ENCODE measurements at places on chromosomes 5 and 9.

- no peak for DNase-seq
Measured at GRCh38 chr5:131999441-132000240, 11.8 kb downstream of the ACSL6 start.

DNA sequence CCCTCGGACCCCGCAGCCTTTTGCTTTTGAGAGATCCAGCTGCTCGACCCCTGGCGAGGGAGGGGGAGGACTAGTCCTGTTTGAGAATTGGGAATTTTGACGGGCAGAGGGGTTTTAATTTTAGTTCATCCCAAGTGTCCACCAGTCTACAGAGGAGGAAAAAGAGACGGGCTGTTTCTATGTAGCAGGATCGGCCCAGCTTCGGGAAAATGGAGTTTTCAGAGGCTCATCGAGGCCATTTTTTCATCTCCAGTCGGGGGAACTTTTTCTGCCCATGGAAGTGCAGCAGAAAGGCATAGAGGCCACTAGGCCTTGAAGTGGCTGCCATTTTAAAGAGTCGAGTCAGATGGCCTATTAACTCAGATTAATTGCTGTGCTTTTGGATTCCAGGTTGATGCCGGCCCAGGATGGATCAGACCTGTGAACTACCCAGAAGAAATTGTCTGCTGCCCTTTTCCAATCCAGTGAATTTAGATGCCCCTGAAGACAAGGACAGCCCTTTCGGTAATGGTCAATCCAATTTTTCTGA lies 1.2 kb downstream of the NSD1 start:
- DNase-seq: no peak

DNA sequence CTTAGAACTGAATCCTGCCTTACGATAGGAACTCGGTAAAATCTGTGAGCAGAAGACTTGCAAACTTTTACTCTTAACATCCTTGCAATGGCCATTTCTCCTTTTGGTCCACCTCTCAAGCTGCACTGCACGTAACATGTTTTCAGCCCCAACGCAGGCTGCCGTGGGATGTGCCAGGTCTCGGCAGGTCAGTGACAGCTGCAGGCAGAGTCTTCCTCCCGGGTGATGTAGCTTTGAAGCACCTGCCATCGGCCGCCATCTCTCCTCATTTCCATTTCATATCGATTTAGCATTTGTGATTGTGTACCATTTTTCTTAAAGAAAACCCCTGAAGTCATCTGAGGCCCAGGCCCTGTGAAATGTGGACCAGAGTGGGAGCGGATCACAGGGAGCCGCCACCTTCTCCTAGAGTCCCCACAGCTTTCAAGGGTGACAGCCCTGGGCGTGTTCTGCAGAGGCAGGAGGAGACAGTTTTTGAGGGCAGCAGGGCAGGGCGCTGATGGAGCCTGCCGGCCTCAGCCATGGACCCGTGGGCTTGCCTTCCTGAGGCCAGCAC lies 25.8 kb upstream of the LPCAT1 start:
- DNase-seq: no peak

DNA sequence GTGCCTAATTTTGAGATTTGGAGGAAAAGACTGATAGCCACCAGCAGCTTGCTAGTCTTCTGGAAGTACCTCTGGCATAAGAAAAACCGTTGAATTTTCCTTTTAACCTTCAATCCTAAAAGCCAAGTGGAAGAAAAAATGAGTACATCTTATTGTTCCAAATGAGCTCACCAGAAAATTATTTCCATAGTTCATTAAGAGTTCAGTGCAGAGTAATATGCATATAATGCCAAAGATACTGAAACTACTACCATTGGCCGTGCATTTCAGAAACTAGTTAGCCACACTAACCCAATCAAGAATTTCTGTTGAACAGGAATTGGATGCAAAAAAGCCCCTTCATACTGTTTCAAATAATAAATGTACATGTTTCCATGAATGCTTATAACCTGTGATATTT lies 607.9 kb downstream of the KCTD16 start:
- no peak for DNase-seq

GRCh38 chr5:180315762-180316212 lies 23.9 kb upstream of the MAPK9 start:
- DNase-seq: peak; percentile 69

DNA sequence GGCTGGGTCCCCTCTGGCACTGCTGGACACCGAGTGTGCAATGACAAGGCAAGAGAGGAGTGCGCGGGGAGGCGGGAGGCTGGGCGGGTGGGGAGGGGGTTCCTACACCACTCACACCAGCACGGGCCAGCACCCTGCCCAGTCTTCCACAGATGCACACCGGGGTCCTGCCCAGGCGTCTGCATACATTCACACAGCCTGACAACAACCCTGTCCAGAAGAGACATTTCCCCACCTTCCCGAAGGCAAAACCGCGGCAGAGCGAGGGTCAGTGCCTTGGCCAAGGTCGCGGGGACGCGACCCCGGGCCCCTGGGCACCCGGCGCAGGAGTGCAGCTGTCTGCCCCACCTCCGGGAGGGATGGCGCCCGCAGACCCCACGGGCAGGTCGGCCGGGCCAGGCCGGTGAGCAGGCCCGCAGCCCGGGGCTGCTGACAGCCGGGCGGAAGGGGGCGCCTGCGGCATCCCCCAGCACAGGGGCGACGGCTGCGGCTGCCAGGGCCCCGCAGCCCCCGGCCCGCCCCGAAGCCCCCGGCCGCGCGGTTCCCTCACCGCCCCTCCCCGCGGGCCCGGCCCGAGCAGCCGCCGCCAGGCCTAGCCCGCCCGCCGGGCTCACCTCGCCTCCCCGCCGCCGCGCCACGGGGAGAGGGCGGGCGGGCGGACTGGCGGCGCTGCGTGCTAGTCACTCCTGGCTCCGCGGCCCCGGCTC lies 496 bp downstream of the MAPK9 start:
- DNase-seq: no peak

- DNase-seq: no peak
Measured at GRCh38 chr9:117302487-117302886, 112.4 kb downstream of the ASTN2 start.

DNA sequence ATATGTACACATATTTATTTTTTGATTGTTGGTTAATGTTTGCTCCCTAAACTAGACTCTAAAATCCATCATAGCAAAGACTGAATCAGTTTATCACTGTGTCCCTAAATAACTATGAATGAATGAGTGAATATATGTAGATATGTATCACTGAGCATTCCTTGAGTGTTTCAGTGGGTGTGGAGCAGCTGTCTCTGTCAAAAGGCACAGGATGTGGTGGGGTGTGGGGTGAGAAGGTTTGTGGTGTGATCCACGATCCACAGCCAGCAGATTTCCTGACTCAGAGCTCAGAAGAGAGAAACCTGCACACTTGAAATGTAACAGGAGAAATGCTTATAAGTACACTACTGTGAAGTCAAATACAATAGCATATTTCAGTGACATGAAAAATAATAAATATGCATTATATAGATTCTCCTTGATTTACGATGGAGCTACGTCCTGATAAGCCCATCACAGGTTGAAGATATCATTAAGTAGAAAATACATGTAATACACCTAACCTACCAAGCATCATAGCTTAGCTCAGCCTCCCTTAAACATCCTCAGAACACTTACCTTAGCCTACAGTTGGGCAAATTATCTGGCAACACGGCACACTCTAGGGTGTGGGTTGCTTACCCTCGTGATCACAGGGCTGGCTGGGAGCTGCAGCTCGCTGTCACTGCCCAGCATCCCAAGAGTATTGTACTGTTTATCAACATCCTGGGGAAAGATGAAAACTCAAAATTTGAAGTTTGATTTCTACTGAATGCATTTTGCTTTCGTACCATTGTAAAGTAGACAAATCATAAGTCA lies 287.0 kb downstream of the GAS1 start:
- no peak for DNase-seq

DNA sequence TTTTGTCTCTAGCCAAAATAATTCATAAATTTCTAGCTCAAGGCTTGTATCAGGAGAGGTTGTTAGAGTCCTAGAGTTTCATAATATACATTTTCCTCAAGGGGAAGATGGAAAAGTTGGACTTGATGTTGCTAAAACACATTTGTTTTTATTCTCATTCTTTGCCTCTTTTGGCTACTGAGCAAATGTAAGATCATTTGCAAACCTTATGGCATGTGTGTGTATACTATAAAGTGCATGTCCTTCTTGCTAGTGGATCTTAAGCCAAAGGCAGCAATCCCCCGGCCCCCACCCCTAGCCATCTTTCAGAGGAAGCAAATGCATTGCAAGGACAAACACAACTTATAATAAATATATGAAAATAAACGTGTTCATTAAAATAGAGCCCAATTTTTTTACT lies 43.0 kb downstream of the ADAMTSL1 start:
- no peak for DNase-seq

- no peak for DNase-seq
Measured at GRCh38 chr5:52896534-52897237, 92.5 kb upstream of the ITGA2 start.

- no peak for DNase-seq
Measured at GRCh38 chr5:175840050-175840841, 31.1 kb upstream of the CPLX2 start.

GRCh38 chr5:125298258-125298657 lies 551.8 kb upstream of the ZNF608 start:
- DNase-seq: no peak

DNA sequence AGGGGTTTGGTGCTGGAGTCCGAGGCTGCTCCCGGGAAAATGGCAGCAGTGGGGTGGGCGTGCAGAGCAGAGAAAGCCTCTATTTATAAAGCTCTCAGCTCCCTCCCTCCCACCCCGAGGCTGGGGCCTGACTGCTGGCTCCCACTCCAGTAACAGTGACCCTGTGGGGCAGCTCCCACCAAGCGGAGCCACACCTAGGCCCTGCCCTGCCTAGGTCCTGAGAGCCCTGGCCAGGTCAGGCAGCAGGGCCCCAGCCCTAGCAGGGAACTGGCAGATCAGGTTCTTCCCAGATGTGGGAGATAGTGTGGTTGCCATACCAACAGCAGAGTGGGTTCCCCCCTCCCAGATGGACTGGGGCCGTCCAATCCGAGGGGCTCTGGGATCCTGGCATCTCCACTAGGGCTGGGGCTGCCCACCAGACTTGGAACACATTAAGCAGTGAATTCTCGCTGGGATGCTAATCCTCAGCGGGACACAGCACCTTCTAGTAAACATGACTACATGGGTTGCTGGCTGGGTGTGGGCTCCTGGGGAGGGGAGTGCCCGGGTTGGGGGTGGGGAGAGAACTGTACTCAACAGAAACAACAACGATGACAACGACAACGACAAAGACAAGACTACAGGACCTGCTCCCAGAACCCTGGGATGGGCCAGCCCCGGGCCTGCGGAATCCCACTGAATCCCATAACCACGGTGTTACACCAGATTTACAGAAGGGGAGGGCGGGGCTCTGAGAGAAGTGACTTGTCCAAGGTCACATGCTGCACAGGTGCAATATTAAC lies 1.5 kb downstream of the SH3GLB2 start:
- no peak for DNase-seq

DNA sequence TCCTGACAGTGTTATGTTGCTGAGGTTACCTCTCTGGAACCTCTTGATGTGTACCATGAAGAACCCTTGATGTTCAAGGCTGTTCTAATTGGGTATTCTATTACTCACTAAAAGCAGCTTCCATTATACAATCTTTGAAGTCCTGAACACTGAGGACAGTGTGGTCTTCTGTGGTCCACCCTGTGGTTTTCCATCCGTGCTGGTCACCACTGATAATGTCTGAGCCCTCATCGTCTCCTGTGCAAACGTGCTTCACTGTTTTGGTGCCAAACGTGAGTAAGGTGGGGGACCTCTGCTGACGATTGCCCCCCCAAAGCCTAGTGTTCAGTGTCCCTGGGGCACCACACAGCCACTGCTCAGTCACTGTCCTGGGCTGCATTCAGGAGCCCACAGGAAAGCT lies 259.7 kb upstream of the ANKRD55 start:
- DNase-seq: no peak

DNA sequence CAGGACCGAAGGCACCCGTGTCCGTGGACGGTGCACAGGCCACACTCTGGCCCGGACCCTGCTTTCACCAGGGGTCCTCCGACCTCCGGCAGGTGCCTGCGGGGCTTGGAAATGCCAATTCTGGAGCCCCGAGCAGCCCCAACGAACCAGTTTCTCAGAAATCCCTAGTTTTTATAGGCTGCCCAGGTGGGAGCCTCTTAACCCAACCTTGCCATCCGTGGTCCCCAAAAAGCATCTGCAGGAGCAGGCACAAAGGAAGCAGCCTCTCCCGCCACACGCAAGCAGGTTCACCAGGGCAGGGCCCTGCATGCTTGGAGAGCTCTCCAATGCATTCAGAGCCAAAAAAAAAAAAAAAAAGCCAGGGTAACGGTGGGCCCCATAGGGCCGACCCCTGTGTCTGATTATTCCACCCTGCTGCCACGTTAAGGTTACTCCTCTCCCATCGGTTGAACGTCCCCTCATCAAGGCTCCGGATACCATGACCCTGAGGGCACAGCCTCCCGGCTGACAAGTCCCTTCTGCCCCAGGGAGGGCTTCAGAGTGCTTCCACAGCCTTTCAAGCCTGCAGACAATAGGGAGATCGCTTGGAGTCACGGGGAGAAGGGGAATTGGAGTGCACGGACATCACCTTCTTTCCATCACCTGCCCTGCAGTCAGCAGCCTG lies 796 bp upstream of the TPRN start:
- DNase-seq: no peak

- DNase-seq: no peak
Measured at GRCh38 chr5:159452480-159453167, 122.3 kb upstream of the IL12B start.

DNA sequence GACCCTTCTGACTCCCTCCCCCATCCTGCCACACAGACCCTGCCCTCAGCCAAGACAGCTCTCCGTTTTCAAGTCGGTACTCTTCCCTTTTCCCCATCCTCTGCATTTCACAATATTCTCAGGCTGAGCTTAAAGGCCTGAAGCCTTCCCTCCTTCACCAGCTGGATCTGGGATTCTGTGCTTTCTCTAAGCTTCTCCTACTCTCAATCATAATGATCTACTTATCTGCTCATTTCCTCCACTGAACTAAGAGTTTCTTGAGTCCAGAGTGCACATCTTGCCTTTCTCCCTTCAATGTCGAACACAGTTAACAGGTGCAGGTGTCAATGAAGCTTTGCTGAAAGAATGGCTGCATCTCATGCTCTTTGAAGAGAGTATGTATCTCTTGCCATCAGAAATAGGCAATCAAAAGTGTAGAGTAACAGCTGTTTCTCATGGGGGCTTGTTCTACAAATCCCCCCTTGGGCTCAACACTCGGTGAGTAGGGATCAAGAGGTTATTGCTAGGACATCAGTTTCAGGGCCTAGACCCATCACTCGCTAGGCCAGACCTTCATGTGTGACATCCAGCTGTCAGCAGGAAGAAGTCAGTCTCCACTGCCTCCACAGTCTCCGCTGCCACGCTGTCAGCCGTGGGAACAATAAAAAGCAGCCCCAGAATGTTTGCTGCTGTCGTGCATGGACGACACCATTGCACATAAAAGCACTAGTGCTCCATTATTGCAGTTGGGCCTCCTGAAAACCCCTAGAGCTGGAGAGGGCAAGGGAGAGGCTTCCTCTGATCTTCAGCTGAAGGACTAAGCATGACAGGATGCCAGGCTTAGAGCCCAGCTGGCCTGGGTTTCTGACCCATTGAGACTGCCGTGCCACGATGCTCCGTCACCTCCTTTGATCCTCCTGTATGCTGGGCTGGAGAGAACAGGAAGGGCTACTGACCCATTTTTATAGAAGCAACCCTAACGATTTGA lies 23.7 kb downstream of the TRAF1 start:
- no peak for DNase-seq
